ENCODE measurements at places on chromosomes 11 and 22.

DNA sequence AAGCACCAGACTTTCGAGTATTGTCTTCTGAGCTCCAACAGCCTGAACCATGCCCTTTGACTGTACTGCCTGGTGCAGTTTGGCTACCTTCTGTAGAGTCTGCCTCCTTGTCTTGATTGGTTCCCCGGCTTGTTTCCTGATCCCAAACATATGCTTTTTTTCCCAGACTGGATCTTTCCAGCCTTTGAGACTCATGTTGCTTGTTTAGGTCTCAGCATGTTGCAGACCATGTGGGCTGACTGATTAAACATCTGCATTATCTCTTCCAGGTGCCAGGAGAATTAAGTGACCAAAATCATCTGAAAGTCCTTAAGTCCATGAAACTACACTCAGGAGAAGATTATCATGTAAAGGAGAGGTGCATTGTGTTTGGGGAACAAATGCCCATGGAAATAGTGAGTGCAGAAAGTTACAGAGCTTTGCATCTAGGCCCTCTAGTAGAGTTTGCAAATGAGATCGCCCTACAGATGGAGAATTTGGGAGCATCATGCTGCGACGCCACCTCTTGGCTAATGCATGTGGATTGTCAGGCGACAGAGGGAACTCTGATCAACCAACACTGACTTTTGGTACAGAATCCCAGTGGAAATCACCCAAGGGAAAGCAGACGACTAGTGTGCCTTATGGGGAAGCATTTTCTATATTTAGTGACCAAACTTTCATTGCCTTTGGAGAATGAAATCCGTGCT, 188.8 kb downstream of the BLID start:
- H3K4me3 ChIP-seq: no peak overlapping the region
- H3K27me3 ChIP-seq: peaks cover 5% of the 10 kb centered on the region
- no peak overlapping the region for H3K27ac ChIP-seq
- no peaks in the 10 kb centered on the region for H3K4me1 ChIP-seq

DNA sequence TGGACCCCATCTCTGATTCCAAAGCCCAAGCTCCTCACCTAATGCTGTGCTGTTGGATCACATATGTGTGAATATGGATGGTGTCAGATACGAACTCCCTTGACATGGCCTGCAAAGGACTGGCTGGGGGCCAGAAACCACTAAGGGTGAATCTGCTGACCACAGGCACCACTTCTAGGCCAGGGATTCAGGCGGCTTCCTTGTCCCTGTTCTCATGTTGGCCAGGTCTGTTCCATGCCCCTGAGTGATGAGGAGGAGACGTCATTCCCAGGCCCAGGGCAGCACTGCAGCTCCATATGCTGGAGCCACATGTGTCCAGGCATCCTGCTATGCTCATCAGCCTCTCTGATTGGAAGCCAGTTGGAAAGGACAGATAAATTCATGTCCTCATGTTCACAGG, 130.0 kb upstream of the BDNF start:
- DNase-seq: no peak
- H3K4me3 ChIP-seq: no peak overlapping the region
- no peaks in the 10 kb centered on the region for H3K36me3 ChIP-seq
- H3K27me3 ChIP-seq: no peaks in the 10 kb centered on the region
- no peak overlapping the region for H3K27ac ChIP-seq

DNA sequence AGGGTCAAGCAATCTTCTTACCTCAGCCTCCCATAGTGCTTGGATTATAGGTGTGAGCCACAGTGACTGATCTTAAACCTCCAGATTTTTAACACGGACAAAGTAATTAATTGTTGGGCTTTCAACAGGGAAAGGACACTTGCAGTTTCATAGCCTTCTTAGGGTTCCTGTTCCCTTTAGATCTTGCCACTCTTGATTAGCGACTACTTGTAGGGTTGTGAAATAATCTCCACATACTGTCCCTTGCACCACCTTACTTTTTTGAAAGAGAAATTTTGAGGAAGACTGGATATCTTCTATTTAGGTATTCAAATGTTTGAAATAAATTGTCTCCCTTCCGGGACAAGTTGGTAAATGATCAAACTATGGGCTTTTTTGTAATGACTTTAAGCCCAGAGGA, 7.6 kb downstream of the MS4A4E start:
- DNase-seq: no peak
- no peaks in the 10 kb centered on the region for H3K4me1 ChIP-seq
- H3K27me3 ChIP-seq: peaks cover 15% of the 10 kb centered on the region
- H3K27ac ChIP-seq: no peak overlapping the region
- H3K36me3 ChIP-seq: no peaks in the 10 kb centered on the region
- H3K4me3 ChIP-seq: no peak overlapping the region

- DNase-seq: no peak
- peaks cover 4% of the 10 kb centered on the region for H3K4me1 ChIP-seq
- peaks cover 64% of the 10 kb centered on the region for H3K27me3 ChIP-seq
- no peak overlapping the region for H3K27ac ChIP-seq
- H3K4me3 ChIP-seq: no peak overlapping the region
These were observed 18.1 kb upstream of the BDNF start for GRCh38 chr11:27718346-27718862.

DNA sequence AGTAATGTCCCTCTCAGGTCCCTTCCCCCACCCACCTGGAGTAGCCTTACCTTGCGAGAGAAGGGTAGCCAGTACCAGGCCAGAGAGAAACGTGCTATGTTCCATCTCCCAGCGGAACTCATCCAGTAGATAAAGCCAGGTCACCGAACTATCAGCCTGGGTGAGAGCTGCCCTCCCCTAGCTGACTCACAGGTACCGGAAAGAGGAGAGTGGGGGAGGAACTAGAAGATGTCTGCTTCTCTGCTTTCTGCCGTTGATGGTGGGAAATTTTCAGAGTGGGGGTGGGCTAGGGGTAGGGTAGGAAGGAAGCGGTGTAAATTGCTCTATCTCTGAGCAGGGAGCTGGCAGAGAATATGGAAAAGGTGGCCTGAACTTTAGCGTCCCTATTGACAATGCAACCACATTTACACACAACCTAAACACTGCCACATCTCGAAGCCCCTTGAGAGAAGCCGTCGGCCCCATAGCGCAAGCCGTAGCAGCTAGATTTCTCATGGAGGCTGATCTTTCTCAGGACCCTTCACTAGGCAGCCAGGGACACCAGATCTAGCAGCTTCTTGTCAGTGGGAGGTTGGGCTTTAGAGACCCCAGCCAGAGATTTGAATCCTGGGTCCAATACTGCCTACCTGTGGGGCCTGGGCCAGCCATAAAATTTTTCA, at the start of gene CD3D:
Gene CD3D, minus strand, starts transcription at position 203 of the 659 bp plus-strand sequence. Its CDS starts 98 bp downstream, at position 105.
- H3K27me3 ChIP-seq: no peaks in the 10 kb centered on the region
- peak; percentile 77 for DNase-seq
- H3K4me3 ChIP-seq: peak within 1 kb of the TSS; percentile 94
- H3K36me3 ChIP-seq: peaks cover 74% of the 10 kb centered on the region
- peak within 1 kb of the TSS; percentile 98 for H3K27ac ChIP-seq

- H3K27ac ChIP-seq: no peak overlapping the region
- no peaks in the 10 kb centered on the region for H3K27me3 ChIP-seq
- H3K4me3 ChIP-seq: no peak overlapping the region
- no peaks in the 10 kb centered on the region for H3K4me1 ChIP-seq
These were observed 182.6 kb downstream of the LARGE1 start for GRCh38 chr22:33737662-33738061.

DNA sequence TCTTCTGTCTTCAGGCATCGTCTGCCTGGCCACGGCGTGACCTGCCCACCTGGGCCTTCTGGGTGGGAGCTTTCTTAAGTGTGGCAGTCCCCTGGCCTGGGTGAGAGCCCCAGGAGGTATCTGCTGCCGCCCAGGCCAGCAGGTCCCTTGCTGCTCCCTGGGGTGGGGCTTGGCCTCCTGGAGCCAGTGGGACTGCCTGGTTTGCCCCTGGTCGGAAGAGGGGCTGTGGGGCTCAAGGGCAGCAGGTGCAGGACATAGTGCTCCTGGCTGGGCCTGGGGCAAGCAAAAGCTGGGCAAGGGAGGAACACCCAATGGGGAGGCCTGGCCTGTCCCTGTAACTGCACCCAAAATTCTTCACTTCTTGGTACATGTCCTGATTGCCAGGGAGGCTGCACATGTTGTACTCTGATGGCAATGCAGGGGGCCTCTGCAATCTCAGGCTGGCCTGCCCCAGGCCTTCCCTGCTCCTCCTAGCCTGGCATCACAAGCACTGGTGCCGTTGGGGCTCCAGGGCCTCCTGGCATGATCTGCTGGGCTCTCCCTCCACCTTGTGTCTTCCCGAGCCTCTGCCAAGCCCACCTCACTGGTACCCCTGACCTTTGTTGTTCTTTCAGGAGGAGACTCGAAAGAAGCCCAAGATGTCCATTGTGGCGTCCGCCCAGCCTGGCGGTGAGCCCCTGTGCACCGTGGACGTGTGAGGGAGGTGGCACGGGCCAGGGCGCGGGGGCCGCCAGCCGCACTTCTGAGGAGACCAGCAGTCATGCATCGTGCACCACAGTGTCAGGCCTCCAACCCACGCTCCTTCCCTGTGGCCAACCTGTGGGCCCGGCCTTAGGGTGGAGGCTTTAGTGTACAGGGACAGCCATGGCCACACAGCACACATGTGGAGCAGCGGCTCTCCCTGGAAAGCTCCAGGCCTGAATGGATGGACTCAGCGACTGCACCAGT, 6.2 kb upstream of the RANBP1 start:
- H3K4me1 ChIP-seq: peaks cover 19% of the 10 kb centered on the region
- peaks cover 23% of the 10 kb centered on the region for H3K36me3 ChIP-seq
- H3K4me3 ChIP-seq: no peak overlapping the region
- no peaks in the 10 kb centered on the region for H3K27me3 ChIP-seq
- no peak for DNase-seq

- H3K36me3 ChIP-seq: no peaks in the 10 kb centered on the region
- DNase-seq: no peak
- no peak overlapping the region for H3K4me3 ChIP-seq
These were observed 1027.7 kb downstream of the OPCML start for GRCh38 chr11:132504501-132505041.

- peaks cover 8% of the 10 kb centered on the region for H3K4me1 ChIP-seq
- no peak overlapping the region for H3K27ac ChIP-seq
- no peak for DNase-seq
These were observed 129.5 kb upstream of the SESN3 start for GRCh38 chr11:95360377-95361075.

GRCh38 chr22:42803389-42803788, 53.7 kb downstream of the ARFGAP3 start:
- H3K27me3 ChIP-seq: no peaks in the 10 kb centered on the region
- H3K27ac ChIP-seq: no peak overlapping the region
- peaks cover 12% of the 10 kb centered on the region for H3K36me3 ChIP-seq
- peaks cover 1% of the 10 kb centered on the region for H3K4me1 ChIP-seq

GRCh38 chr11:80346353-80347059, 905.7 kb upstream of the TENM4 start:
- DNase-seq: no peak
- no peak overlapping the region for H3K4me3 ChIP-seq
- no peaks in the 10 kb centered on the region for H3K27me3 ChIP-seq
- H3K36me3 ChIP-seq: no peaks in the 10 kb centered on the region
- no peaks in the 10 kb centered on the region for H3K4me1 ChIP-seq

- no peaks in the 10 kb centered on the region for H3K4me1 ChIP-seq
- no peak overlapping the region for H3K27ac ChIP-seq
These were observed 186.1 kb downstream of the TMEM135 start for GRCh38 chr11:87223816-87224215.

- peaks cover 99% of the 10 kb centered on the region for H3K4me1 ChIP-seq
- DNase-seq: peak; percentile 76
- no peaks in the 10 kb centered on the region for H3K27me3 ChIP-seq
- H3K27ac ChIP-seq: peak overlapping the region; percentile 99
- H3K36me3 ChIP-seq: peaks cover 98% of the 10 kb centered on the region
These were observed 55.0 kb downstream of the MYH9 start for GRCh38 chr22:36332623-36333332.

GRCh38 chr11:131649856-131650255, 279.4 kb downstream of the NTM start:
- no peaks in the 10 kb centered on the region for H3K36me3 ChIP-seq
- no peak overlapping the region for H3K4me3 ChIP-seq

GRCh38 chr11:94563176-94563847, 3.9 kb upstream of the PIWIL4 start:
- no peaks in the 10 kb centered on the region for H3K27me3 ChIP-seq
- no peak for DNase-seq
- H3K4me3 ChIP-seq: no peak overlapping the region
- no peaks in the 10 kb centered on the region for H3K36me3 ChIP-seq
- no peak overlapping the region for H3K27ac ChIP-seq

- DNase-seq: no peak
- H3K36me3 ChIP-seq: no peaks in the 10 kb centered on the region
- no peaks in the 10 kb centered on the region for H3K4me1 ChIP-seq
These were observed 233.4 kb upstream of the KIRREL3 start for GRCh38 chr11:127233998-127234397.

- H3K4me1 ChIP-seq: no peaks in the 10 kb centered on the region
- H3K27me3 ChIP-seq: peaks cover 25% of the 10 kb centered on the region
- H3K36me3 ChIP-seq: no peaks in the 10 kb centered on the region
These were observed 125.9 kb upstream of the SYT13 start for GRCh38 chr11:45412051-45412471.

DNA sequence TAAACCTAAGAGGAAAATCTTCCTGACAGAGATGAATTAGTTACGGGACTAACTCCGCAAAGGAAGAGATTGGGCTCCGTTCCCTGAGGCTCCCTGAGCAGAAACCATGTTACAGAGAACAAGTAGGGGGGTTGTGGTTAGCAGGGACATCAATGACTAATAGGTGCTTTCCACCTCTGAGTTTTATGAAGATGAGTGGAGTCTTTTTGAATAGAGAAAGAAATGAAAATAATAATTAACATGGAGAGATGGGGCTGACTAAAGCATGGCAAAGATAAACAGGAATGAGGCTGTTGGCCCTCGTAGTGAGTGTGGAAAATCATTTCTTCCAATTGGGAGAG, 47.5 kb upstream of the PICALM start:
- no peak for DNase-seq
- H3K4me1 ChIP-seq: peaks cover 23% of the 10 kb centered on the region
- no peaks in the 10 kb centered on the region for H3K36me3 ChIP-seq

DNA sequence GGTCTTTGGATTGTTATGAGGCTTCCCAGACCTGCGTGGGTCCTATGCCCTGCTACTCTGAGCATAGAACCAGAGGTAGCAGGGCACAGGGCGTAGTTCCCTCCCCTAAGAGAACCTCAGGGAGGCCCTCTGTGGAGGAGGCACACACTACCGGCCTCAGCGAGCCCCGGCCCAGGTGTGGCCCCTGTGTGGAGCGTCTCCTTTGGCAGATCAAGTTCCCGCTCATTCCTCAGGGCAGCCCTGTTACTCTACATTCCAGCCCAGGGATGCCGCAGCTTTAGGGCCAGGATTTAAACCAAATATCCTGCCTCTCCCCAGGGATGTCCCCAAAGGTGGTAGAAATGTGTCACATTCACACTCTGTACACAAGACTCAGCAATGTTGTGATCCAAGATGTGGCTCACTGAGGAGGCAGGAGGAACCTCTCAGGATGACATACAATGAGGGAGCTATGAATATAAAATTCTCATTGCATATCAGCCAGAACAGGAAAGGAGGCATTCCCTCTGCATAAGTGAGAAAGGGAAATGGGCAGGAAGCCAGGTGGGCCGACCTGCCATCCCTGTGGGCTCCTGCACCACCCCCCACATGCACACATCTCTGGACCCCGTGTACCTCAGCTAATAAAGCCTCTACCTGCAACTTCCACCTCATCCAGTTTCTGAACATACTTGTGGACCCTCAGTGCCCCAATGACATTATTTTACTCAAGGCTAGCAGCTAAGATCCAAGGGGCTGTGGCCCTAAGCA, 131.9 kb upstream of the TEAD1 start:
- no peaks in the 10 kb centered on the region for H3K4me1 ChIP-seq
- no peaks in the 10 kb centered on the region for H3K36me3 ChIP-seq
- H3K27me3 ChIP-seq: no peaks in the 10 kb centered on the region
